ENCODE measurements at places on chromosomes 4 and X.

- peak; percentile 59 for DNase-seq
Measured at GRCh38 chrX:72306851-72307645, 1.3 kb upstream of the CITED1 start.

DNA sequence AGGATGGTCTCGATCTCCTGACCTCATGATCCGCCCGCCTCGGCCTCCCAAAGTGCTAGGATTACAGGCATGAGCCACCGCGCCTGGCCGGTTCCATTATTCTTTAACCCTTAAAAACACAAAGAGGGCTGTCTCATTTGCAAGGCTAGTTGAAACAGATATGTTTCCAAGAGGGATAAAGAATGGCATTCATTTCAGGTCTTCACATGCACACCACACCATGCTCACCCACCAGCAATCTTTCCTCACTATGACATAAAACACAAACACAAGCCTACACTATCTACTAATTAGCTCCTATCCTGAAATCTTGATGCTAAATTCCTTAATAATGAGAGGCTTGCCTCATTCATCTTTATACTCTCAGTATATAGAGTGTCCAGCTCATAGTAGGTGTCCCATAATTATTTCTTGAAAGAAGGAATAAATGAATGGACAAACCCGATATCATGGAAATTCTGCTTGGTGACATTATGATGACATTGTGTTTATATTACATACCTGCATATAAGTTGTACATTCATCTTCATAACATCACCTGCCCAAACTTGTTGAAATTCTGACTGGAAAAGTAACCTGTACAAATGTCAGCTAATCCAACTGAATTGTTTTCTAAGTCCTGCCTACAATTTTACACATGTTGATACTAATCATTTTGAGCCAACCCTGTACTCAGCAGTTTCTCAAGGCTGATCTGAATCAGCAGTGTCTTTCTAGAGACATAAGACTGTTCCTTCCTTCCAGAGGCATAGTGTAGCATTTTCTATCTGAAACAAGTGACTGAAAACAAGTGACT is 408.5 kb downstream of the KLHL13 start:
- no peak for DNase-seq

- no peak for DNase-seq
Measured at GRCh38 chrX:1027133-1027532, 185.3 kb downstream of the CRLF2 start.

- no peak for DNase-seq
Measured at GRCh38 chr4:107379054-107379869, 340.8 kb downstream of the PAPSS1 start.

- no peak for DNase-seq
Measured at GRCh38 chr4:47553329-47554125, 68.5 kb downstream of the ATP10D start.

DNA sequence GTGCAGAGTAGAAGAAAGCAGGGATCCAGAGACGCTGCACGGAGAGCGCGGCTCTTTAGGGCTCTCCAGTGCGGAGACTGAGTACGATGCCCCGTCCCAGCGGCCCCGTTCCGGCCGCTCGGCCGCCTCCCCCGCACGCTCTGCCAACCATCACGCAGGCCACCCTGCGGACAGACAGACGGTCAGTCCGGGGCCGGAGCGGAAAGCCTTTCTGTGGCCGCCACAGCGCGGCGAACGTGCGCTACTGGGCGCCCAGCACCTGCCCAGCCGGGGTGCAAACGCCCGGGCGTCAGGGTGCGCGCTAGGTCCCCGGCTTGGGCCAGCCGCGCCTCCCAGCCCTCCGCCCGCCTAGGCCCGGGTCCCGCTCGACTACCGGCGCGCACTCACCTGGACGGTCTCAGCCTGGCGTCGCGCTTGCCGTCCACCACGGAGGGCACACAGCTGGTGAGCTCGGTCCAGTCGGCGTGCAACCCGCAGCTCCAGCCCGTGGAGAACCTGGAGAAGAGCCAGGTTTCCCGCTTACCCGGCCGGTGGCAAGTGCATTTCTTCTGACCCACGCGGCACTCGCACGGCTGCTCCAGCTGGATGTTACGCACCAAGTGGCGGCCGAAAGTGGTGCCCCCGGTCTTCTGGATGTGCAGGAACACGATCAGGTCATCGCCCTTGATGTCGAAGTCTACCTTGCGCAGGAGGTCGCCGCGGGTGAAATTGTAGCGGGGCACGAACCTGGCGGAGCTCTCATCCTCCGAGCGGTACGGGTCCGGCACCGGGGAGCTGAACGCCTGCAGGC is 1.8 kb downstream of the HS6ST2 start:
- DNase-seq: no peak

DNA sequence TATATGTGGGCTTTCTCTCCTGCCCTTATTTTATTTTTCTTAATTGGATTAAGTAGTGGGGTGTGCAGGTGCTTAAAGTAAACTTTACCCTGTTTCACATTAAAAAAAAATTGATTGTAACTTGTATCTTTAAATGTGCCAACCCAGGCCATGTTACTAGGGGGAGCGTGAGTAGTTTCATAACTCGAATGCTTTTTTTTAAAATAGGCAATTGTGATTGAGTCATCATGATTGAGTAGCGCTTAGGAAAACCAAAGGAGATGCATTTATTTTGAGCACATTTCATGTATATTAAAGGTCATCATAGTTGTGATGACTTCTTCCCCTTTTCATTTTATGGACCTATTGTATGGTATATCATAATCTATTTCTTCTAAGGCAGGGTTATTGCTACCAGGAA is 32.2 kb downstream of the GPAT3 start:
- no peak for DNase-seq

DNA sequence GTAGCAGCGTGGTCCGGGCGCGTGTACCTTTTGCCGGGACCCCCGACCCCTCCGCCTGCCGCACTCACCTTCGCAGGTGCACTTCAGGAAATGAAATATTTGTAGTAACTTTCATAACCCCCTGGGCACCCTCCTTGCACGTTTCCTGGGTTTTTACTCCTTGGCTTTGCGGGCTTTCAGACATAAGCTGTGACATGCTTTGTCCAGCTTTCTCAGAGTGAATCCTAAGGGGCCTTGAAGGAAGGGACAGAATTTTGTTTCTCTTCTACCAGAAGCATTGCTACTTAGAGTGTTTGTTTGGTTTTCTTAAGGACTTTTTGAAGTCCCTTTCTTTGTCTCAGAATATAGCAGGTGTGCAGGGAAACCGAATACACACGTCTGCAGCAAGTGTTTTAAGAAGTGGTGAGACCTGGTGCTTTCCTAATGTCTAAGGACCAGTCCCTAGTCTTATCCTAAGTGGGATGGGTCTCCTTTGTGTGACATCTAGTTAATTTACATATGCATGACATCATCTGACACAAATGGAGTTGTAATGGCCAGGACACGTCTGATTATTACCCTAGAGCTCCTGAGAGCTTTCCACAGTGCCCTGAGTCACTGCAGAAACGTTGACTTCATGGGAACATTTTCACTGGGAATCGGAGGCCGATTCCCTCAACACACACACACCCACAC is 1.3 kb downstream of the FAM149A start:
- DNase-seq: no peak

GRCh38 chrX:15146515-15146914 is 123.4 kb downstream of the ASB9 start:
- DNase-seq: peak; percentile 39

GRCh38 chr4:123788577-123788976 is 392.0 kb downstream of the SPRY1 start:
- DNase-seq: no peak

GRCh38 chr4:2798399-2799223 is 5.7 kb downstream of the SH3BP2 start:
- peak; percentile 80 for DNase-seq

DNA sequence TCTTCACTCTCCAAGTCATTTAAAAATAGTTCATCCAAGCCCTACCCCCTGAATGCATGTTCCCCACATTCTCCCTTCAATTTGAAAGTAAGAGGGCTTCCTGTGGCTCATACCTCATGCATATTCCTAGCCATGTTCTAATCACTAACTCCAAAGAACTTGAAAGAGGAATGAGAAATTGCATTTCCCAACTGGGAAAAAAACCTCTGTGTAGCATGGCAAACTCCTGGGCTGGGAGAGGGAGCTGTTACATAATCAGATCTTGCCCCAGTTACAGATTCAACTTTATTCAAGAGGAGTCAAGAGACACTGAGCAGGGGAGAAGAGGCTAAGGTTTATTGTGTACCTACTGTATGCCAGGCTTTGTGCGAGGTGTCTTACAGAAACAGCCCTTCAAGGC is 90.2 kb downstream of the SLC2A9 start:
- no peak for DNase-seq

GRCh38 chrX:5672099-5672498 is 556.6 kb downstream of the NLGN4X start:
- no peak for DNase-seq

DNA sequence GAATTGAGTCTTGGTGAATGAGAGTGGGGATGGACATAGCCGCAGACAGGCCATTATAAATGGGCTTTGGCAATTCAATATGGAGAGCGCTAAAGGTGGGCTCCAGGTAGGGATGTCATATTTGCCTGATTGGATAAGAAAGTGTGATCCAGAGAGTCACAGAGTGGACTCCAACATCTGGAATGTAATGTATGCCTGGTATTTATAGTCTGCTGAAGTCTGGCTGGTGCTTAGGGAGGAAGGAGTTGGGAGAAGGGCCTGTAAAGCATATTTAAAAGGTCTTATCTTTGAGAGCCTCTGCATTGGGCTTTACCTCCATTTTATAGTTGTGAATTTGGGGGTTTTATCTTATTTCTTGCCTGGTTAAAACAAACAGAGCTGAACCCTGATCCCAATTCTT is 153.2 kb downstream of the GALNTL6 start:
- DNase-seq: no peak

DNA sequence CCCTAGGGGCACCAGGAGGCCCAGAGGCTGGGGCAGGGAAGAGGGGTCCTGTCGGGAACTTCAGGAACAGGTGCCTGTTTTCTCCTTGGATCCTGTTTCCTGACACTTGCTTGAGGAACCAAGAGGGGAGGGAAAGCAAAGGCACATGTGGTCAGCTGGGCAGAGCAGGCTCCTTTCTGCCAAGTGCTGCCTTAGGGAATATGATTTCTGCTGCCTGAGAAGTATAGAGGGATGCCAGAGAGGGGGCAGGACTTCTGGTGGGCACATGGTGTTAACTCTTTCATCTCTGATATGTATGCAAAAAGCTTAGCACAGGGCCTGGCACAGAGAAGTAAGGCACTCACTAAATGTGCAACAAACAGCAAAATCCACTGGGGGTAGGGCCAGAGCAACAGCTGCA is 51.2 kb upstream of the PJA1 start:
- DNase-seq: no peak

DNA sequence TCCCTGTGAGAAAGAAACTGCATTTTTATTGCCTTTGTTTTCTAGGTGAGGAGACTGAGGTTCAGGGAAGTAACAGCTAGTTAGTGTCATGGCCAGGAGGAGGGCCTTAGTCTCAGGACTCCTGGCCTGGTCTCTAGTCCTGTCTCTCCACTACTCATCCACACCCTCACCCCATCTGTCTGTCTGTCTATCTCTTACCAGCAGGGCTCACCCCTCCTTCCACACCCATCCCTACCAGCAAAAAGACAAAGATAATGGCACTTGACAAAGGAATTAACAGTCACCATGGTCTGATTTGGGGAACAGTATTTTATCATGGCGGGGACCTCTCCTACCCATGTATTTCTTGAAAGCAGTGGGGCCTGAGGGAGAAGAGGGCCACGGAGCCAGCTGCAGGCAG is 125.8 kb downstream of the REPS2 start:
- DNase-seq: no peak

DNA sequence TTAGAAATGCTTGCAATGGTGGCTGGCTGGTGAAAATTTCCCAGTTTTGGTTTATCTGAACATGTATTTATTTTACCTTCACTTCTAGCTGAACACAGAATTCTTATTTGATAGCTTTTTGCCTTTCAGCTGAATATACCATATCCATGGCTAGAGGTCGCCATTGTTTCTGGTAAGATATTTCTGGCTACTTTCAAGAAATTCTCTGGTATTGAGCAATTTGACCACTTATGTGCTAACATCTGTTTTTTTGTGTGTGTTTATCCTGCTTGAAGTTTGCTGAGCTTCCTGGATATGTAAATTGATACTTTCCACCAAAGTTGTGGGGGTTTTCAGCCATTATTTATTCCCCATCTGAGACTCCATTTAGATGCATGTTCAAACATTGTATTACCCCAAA is 75.4 kb downstream of the FBXW7 start:
- DNase-seq: no peak

GRCh38 chr4:147538711-147539110 is 57.8 kb downstream of the EDNRA start:
- DNase-seq: no peak

- peak; percentile 31 for DNase-seq
Measured at GRCh38 chr4:8846826-8847225, 24.8 kb downstream of the HMX1 start.

- no peak for DNase-seq
Measured at GRCh38 chrX:39445336-39445735, 644.1 kb downstream of the MID1IP1 start.

DNA sequence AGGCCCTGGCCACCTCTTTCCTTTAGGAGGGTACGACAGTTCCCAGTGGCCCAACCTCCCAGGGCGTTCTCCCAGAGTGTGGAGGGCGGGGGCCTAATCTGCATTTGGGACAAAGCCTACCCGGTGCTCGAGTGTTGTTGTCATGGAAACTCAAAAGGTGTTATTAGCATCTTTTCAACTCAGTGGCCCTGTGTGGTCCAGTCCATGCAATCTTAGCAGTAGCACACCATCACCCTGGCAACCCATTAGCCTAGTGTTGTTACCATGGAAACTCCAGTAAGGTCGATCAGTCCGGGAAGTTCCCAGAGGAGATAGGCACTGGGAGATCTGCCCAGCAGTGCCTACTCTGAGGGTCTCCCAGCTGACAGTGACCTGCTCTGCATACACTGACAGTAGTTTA is 20.2 kb downstream of the APLN start:
- no peak for DNase-seq

DNA sequence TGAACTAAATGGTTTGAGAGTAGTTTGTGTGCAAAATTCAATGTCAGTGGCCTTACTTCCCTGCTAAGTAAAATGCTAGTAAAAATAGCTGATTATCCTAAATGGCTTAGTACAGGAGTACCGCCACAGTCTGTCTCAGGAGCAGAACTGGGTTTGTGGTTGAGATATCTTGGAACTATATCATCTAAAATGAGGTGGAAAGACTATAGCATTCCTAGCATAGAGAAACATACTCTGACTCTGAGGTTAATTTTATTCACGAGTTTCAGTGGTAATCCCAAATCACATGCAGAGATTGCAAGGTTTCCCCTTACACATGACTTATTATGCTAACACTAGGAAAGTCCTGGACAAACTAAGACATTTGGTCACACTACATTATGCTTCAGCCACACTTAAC is 70.4 kb downstream of the OR13H1 start:
- no peak for DNase-seq

DNA sequence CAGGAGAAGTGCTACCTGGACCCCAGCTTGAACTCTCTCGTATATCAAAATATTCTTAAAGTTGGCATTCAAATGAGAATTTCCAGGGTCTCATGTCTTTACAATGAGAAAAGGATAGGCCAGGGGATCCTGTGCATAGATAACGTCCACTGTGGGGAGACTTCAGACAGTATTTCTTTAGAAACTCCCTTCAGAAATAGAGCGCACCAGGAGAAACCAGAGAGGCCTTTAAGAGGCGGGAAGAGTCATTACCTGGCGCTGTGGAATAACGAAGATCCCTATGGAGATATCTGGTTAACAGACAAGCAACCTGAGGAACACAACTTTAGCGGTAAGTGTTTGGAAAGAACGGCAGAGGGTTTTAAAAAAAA is 600 bp downstream of the RADX start:
- DNase-seq: no peak

GRCh38 chr4:169557061-169557636 is 55.2 kb downstream of the NEK1 start:
- no peak for DNase-seq
